Pancreas (tissue), 10 donors: ENCODE measurements at places on chromosomes 5 and 9. TPM values are rescaled to one million over a fixed set of nuclear protein-coding genes. Genes with fewer than 3 reads are reported as not detected.

GRCh38 chr9:17191082-17191481 is 56.2 kb downstream of the CNTLN start:
- DNase-seq = no peak
- no peaks in the 10 kb centered on the region for H3K4me1 ChIP-seq
- no peaks in the 10 kb centered on the region for H3K36me3 ChIP-seq
- no peak overlapping the region for H3K27ac ChIP-seq

GRCh38 chr9:92160786-92161185 is 45.6 kb upstream of the SPTLC1 start:
- no peaks in the 10 kb centered on the region for H3K36me3 ChIP-seq
- DNase-seq = no peak
- no peaks in the 10 kb centered on the region for H3K27me3 ChIP-seq
- no peak overlapping the region for H3K4me3 ChIP-seq
- no peaks in the 10 kb centered on the region for H3K4me1 ChIP-seq
- H3K27ac ChIP-seq = no peak overlapping the region

DNA sequence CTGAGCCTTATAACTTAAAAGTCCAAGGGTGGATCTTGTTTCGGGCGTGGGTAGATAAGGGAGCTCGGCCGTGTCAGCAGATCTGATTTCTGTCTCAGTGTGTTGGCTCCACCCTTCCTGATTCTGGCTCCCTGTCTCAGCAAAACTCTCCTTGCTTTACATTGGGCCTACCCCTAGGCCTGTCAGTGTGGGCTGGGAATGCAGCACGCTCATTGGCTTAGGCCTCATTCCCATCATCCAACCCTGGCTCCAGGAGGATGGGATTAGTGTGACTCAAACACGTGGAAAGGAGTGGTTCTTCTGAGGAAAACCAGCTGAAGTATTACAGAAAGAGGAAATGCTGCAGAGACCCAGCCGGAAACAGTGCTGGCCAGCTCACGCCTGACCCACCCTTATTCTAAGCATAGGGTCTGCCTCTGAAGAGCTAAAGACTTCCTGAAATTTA is 59.9 kb downstream of the ZFAND5 start:
- H3K27ac ChIP-seq = peak overlapping the region; percentile 47
- peak; percentile 67 for DNase-seq
- H3K4me3 ChIP-seq = no peak overlapping the region
- H3K27me3 ChIP-seq = no peaks in the 10 kb centered on the region

DNA sequence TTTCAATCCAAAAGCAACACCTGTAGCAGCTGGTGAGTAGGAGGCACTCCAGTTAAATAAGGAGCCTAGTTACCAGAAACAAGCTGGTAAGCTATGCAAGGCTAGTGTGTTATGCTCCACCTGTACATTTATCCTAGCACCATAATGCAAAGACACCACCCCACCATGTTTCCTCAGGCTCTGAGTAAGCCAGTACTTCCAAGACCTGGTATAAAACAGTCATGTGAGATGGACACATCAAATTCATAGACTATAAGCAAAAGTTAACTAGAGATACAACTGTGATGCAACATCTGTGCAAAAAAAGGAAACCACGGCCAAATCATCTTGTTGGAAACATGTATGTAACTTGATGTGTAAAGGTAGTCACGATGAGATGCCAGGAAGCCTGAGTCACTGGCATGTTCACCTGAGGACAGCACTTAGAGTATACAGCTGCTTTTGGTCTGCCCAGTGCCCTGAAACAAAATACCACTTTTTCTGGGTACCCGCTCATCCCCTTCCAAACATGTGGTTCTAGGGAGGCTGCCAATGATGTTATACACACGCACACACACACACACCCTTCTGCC is 66.1 kb downstream of the CDK5RAP2 start:
- H3K4me3 ChIP-seq = no peak overlapping the region
- H3K36me3 ChIP-seq = no peaks in the 10 kb centered on the region
- H3K4me1 ChIP-seq = no peaks in the 10 kb centered on the region
- DNase-seq = no peak
- no peaks in the 10 kb centered on the region for H3K27me3 ChIP-seq
- no peak overlapping the region for H3K27ac ChIP-seq

DNA sequence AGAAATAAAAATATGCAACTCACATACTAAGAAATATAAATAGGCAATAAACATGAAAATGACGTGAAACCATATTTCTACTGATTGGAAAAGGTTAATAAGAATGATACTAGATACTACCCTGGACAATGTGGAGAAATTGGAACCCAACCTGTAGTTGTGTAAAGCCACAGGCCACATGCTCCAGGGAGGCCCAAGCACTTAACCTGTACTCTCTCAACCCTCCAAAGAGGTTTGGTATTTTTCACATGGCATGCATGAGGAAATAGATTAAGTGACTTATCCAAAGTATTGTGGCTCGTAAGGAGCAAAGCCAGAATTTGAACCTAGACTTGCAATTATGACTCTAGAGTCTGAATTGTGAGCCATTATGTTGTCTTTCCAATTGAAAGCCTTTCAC is 13.4 kb downstream of the LIFR start:
- H3K27me3 ChIP-seq = no peaks in the 10 kb centered on the region
- peaks cover 14% of the 10 kb centered on the region for H3K4me1 ChIP-seq

- H3K36me3 ChIP-seq = no peaks in the 10 kb centered on the region
- H3K4me1 ChIP-seq = no peaks in the 10 kb centered on the region
- no peak overlapping the region for H3K4me3 ChIP-seq
- H3K27me3 ChIP-seq = no peaks in the 10 kb centered on the region
- DNase-seq = no peak
Observed at GRCh38 chr5:93247105-93247504, 333.9 kb downstream of the NR2F1-AS1 start.

GRCh38 chr5:93800988-93801811 is 59.8 kb upstream of the POU5F2 start:
- H3K4me3 ChIP-seq = no peak overlapping the region
- no peaks in the 10 kb centered on the region for H3K27me3 ChIP-seq
- peaks cover 11% of the 10 kb centered on the region for H3K4me1 ChIP-seq

- no peak overlapping the region for H3K27ac ChIP-seq
- H3K27me3 ChIP-seq = no peaks in the 10 kb centered on the region
- H3K4me1 ChIP-seq = no peaks in the 10 kb centered on the region
- DNase-seq = no peak
- H3K36me3 ChIP-seq = no peaks in the 10 kb centered on the region
Observed at GRCh38 chr5:169732841-169733240, 95.8 kb downstream of the DOCK2 start.

- DNase-seq = peak; percentile 2
- H3K36me3 ChIP-seq = no peaks in the 10 kb centered on the region
- H3K4me1 ChIP-seq = peaks cover 6% of the 10 kb centered on the region
Observed at GRCh38 chr9:101705135-101705661, 33.2 kb downstream of the GRIN3A start.

Gene PCDHB16
- total RNA-seq = 1.4 TPM

Gene TNFSF15
- total RNA-seq = 0.12 TPM

Gene ORM2
- 0.66 TPM for total RNA-seq

Gene HSD17B3
- 0.92 TPM for total RNA-seq
